ENCODE measurements at places on chromosomes 2 and 18. TPM values are rescaled to one million over a fixed set of nuclear protein-coding genes. Genes with fewer than 3 reads are reported as not detected.

GCG gene
- total RNA-seq = not detected

TEX44 gene
- not detected for total RNA-seq

LYG1 gene
- 2.0 TPM for total RNA-seq

DNER gene
- total RNA-seq = 8.5 TPM

TFCP2L1 gene
- 0.74 TPM for total RNA-seq

SH2D6 gene
- 0.43 TPM for total RNA-seq

CFC1 gene
- total RNA-seq = not detected

B3GNT7 gene
- 1.8 TPM for total RNA-seq

SERPINB10 gene
- total RNA-seq = not detected

IL1F10 gene
- not detected for total RNA-seq
